ENCODE measurements at places on chromosomes 3 and 15.

GRCh38 chr3:181176601-181177000 is 187.1 kb upstream of the DNAJC19 start:
- no peak for DNase-seq

GRCh38 chr3:186635532-186635931 is 4.7 kb upstream of the FETUB start:
- DNase-seq = no peak

DNA sequence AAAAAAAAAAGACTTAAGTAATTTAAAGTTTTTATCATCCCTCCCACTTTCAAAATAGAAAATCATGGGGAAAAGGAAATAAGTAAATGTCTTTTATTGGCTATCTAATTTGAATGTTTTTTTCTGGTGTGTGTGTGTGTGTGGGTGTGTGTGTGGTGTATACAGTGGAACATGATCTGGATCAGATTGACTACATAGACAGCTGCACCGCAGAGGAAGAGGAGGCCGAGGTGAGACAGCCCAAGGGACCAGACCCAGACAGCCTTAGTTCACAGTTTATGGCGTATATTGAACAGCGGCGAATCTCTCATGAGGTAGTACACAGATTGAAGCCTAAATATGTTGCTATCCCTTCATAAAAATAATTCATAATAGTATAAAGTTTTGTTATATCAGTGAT is 44.5 kb downstream of the LRCH3 start:
- no peak for DNase-seq

- no peak for DNase-seq
Observed at GRCh38 chr3:151924753-151925152, 51.3 kb downstream of the SUCNR1 start.

GRCh38 chr3:188446014-188446413 is 292.1 kb downstream of the LPP start:
- no peak for DNase-seq

GRCh38 chr3:194541483-194541882 is 54.7 kb upstream of the ATP13A3 start:
- DNase-seq = no peak
